ENCODE measurements at places on chromosomes 2 and 18. TPM values are rescaled to one million over a fixed set of nuclear protein-coding genes. Genes with fewer than 3 reads are reported as not detected.

The RNF149 gene
- 185 TPM for total RNA-seq

The ASB3 gene
- total RNA-seq = 29.1 TPM

The DYSF gene
- 2.8 TPM for total RNA-seq

The ST8SIA3 gene
- total RNA-seq = not detected

The RDH14 gene
- total RNA-seq = 8.7 TPM

The C1QL2 gene
- not detected for total RNA-seq

The RTP5 gene
- not detected for total RNA-seq

The PIAS2 gene
- 33.2 TPM for total RNA-seq

The PAX3 gene
- total RNA-seq = not detected

The NT5DC4 gene
- not detected for total RNA-seq

The SPC25 gene
- not detected for total RNA-seq

GRCh38 chr2:120589771-120590608 is 145.7 kb upstream of the GLI2 start:
- DNase-seq = no peak

GRCh38 chr2:176976736-176977685 is 235.6 kb upstream of the HNRNPA3 start:
- no peak for DNase-seq

DNA sequence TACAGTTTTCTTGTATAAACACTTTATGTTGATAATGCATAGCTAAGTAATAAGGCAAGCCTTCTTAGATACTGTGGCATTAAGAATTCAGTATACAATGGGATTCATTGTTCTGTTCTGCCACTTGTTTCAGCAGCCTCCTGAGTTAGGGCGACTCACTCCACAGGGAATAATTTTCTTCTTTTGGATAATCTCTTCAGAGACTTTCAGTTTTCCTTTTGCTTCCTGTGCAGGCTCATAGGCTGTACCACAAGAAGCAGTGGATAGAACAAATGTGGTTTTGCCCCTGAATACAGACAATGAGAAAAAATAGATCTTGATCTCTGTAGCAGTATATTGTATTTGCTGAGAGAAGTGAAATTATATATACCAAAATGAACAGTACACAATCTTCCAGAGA is 298.0 kb downstream of the ZNF407 start:
- no peak for DNase-seq

- DNase-seq = no peak
These were observed 34.2 kb downstream of the RAB10 start for GRCh38 chr2:26067980-26068507.

DNA sequence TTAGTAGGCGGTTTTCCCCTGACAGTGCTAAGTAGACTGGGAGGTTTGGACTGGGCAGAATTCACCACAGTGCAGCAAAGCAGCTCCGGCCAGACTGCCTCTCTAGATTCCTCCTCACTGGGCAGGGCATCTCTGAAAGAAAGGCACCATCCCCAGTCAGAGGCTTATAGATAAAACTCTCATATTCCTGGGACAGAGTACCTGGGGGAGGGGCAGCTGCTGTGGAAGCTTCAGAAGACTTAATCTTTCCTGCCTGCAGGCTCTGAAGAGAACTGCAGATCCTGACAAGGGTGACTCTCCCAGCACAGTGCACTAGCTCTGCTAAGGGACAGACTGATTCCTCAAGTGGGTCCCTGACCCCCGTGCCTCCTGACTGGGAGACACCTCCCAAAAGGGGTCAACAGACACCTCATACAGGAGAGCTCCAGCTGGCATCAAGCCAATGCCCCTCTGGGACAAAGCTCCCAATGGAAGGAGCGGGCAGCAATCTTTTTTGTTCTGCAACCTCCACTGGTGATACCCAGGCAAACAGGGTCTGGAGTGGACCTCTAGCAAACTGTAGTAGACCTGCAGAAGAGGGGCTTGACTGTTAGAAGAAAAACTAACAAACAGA is 266.8 kb upstream of the CRIM1 start:
- DNase-seq = no peak

GRCh38 chr18:7850446-7850845 is 283.3 kb downstream of the PTPRM start:
- no peak for DNase-seq

- DNase-seq = no peak
These were observed 21.1 kb downstream of the TMEM182 start for GRCh38 chr2:102782933-102783332.

DNA sequence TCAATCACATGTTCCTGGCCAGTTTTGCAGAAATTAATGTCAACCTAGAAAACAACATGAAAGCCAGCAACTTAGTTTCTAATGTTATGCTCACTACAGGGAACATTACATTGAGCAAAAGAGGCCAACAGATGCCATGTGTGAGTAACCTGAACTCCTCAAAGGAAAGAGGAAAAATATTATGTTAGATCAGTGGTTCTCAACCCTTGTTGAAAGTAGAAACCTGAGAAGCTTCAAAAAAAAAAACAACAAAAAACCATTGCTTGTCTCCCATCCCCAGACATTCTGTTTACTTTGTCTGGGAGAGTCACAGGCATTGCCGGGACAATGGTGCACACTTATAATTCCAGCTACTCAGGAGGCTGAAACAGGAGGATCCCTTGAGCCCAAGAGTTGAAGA is 57.7 kb downstream of the METTL4 start:
- DNase-seq = no peak

DNA sequence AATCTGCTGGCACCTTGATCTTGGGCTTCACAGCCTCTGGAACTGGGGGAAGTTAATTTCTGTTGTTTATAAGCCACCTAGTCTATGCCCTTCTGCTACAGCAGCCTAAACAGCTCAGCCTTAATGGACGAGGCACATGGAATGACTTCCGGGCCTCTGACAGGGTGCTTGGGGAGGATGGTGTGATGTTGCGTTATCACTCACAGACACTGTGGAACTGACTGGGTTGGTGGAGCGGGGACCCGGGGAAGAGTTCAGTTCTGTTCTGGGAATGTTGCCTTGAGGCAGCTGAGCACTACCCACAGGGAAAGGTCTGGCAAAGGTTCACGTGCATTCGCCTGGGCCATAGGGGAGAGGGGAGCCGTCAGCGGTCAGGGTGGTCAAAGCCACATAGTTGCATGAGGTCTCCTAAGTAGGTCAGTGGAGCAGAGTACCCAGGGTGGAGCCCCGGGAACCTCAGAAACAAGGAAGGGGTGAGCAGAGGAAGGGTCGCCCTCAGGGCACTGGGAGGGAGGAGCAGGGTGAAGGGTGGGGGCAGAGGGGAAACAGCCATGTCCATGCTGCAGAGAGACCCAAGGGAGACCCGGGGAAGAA is 36.2 kb downstream of the LRRFIP1 start:
- DNase-seq = no peak

DNA sequence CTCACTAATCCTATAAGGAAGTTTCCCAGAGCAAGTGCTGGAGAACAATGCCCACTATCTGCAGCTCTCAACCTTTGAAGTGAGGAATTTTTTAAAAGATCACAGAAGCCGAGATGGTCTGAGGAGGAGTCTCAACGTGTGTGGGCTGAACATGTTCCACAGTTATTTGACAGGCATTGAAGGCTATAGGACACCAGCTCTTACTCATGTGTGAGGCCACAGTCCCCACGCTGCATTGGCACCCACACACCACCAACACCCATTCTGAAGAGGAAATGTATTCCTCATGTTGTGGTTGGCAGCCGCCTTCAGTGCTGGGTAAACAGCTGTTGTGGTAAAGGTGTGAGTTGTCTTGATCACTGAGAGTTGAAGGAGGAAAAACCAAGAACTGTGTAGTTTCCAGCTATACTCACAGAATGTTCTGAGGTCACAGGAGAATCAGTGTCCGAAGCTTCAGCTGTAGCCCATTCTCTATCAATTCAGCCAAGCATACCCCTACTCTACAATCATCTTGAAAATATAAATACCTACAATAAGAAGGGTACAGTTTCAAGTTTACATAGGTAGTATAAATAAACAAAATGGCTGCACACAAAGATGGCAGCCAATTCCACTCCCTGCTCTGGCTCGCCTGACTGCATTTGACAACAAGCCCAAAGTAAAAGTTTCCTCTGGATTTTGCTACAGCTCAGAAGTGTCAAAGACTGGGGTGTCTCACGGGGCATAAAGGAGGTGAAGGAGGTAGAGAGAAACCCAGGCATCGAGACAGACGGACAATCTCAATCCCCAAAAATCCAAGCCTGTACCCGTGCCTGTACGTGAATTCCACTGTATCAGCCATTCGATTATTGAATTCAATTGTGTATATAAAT is 12.1 kb downstream of the CD226 start:
- peak; percentile 57 for DNase-seq

GRCh38 chr2:61210332-61210981 is 48.5 kb downstream of the C2orf74 start:
- DNase-seq = no peak

GRCh38 chr18:58793361-58793760 is 71.3 kb upstream of the ZNF532 start:
- no peak for DNase-seq

- DNase-seq = no peak
These were observed 885.0 kb downstream of the SLC4A3 start for GRCh38 chr2:220512419-220512818.

- DNase-seq = no peak
These were observed 16.6 kb downstream of the SOWAHC start for GRCh38 chr2:109630441-109631430.

- DNase-seq = no peak
These were observed 1608.3 kb upstream of the ZEB2 start for GRCh38 chr2:146128216-146128615.

DNA sequence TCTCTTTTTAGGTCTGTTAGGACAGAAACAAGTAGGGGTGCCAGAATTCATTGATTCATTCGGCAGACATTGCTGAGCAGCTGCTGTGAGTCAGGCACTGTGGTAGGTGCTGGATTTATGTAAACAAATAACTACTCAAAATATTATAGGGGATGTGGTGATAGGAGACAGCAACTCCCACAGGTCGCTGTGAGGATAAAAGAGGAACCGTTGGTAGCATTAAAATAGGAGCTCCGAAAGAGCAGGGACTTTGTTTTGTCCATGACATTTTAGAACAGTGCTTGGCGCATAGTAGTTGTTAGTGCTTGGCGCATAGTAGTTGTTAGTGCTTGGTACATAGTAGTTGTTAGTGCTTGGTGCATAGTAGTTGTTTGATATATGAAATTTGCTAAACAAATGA is 29.2 kb downstream of the ATP6V1C2 start:
- DNase-seq = no peak

DNA sequence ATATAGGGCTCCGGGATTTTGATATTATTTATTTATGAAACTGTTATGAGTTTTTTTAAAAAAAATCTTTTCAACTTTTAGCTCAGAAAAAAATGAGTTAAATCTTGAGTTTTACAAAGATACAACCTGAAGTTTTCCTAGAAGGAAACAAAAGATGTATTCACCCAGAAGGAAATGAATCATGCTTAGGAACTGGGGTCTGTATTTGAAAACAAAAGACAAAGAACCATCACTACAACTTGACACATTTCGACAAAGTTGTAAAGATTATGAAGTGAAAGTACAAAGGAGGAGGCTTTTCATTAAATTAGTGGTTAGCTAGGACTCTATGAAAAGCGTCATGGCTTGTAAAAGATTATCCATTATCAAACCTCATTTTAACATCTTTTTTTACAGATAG is 143.3 kb downstream of the PDE1A start:
- DNase-seq = no peak

GRCh38 chr2:55223958-55224760 is 7.9 kb downstream of the CLHC1 start:
- no peak for DNase-seq
